ENCODE measurements at places on chromosomes 7 and 10. TPM values are rescaled to one million over a fixed set of nuclear protein-coding genes. Genes with fewer than 3 reads are reported as not detected.
A peak's percentile ranks its signal among the peaks of the same experiment; 100 is the strongest.

ACTL6B gene
- total RNA-seq, result not detected

CCDC136 gene
- 4.2 TPM for total RNA-seq

- no peak for DNase-seq
- H3K36me3 ChIP-seq, result no peaks in the 10 kb centered on the region
- H3K4me3 ChIP-seq, result no peak overlapping the region
- no peaks in the 10 kb centered on the region for H3K4me1 ChIP-seq
These were observed 18.4 kb upstream of the MACROH2A2 start for GRCh38 chr10:70034232-70034631.

GRCh38 chr10:62224606-62225005 is 44.0 kb downstream of the RTKN2 start:
- peak overlapping the region; percentile 86 for H3K27ac ChIP-seq
- no peaks in the 10 kb centered on the region for H3K27me3 ChIP-seq
- no peak for DNase-seq

- no peaks in the 10 kb centered on the region for H3K27me3 ChIP-seq
- DNase-seq, result no peak
- H3K36me3 ChIP-seq, result peaks cover 8% of the 10 kb centered on the region
- H3K27ac ChIP-seq, result no peak overlapping the region
- peaks cover 59% of the 10 kb centered on the region for H3K4me1 ChIP-seq
These were observed 8.3 kb downstream of the MDFIC start for GRCh38 chr7:114930107-114930661.

- H3K4me1 ChIP-seq, result no peaks in the 10 kb centered on the region
- H3K4me3 ChIP-seq, result no peak overlapping the region
- peaks cover under 1% of the 10 kb centered on the region for H3K36me3 ChIP-seq
- H3K27ac ChIP-seq, result no peak overlapping the region
- DNase-seq, result no peak
These were observed 135.8 kb downstream of the RAMP3 start for GRCh38 chr7:45293295-45293942.

DNA sequence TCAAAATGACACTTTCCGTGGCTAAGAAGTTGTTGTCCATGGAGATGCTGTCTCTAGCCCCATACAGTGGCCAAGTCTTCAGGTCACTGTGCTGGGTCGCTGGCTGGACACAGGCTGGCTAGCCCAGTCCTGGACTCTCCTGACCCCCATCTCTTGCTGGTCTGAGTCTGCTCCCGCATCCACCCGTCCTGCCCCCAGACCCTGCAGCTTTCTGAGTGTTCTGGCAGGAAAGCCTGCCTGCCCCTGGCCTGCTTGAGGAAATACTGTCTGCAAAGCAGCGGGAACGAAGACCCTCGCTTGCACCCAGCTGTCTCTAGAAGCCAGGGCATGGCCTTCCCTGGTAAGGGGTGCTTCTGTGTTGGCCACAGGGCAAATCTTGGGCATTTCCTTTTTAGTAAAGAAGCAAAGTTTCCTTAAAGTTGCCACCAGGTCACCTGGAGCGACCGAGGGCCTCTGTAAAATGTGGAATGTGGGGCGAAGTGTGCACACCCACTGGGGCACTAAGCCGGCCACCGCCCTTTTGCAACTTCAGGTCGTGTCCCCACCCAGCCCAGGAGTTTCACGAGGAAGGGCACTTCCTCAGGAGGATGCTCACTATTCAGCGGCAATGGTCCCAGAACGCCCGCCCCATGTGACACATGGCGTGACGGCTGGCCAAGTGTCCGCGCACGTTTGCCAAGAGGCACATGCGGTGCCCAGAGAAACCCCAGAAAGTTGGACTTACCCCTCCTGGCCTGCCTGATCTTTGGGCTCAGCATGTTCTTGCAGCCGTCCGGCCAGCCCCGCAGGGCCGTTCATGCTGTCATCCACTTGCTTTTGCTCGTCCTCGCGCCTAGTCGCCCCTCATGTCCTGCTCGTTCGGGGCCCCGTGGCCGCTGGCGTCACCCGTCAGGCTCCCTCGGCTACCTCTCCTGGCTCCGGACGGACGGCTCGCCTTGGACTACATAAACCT is 558 bp downstream of the ARHGAP22 start:
- H3K4me3 ChIP-seq, result no peak overlapping the region
- H3K4me1 ChIP-seq, result peaks cover 3% of the 10 kb centered on the region
- no peak for DNase-seq
- no peak overlapping the region for H3K27ac ChIP-seq
- H3K36me3 ChIP-seq, result no peaks in the 10 kb centered on the region
- H3K27me3 ChIP-seq, result peaks cover 28% of the 10 kb centered on the region

GRCh38 chr10:27794157-27794556 is 48.5 kb upstream of the MKX start:
- peaks cover 18% of the 10 kb centered on the region for H3K27me3 ChIP-seq
- H3K4me3 ChIP-seq, result no peak overlapping the region
- DNase-seq, result peak; percentile 11
- H3K36me3 ChIP-seq, result no peaks in the 10 kb centered on the region
- H3K4me1 ChIP-seq, result no peaks in the 10 kb centered on the region

GRCh38 chr7:151818674-151819519 is 58.0 kb downstream of the PRKAG2 start:
- no peaks in the 10 kb centered on the region for H3K27me3 ChIP-seq
- no peak overlapping the region for H3K4me3 ChIP-seq
- H3K4me1 ChIP-seq, result peaks cover 11% of the 10 kb centered on the region
- no peak for DNase-seq

Measured in activated naive CD4-positive, alpha-beta T cell treated with anti-CD3 and anti-CD28 coated beads for 36 hours (primary cell).